ENCODE measurements at places on chromosomes 6 and 20.

DNA sequence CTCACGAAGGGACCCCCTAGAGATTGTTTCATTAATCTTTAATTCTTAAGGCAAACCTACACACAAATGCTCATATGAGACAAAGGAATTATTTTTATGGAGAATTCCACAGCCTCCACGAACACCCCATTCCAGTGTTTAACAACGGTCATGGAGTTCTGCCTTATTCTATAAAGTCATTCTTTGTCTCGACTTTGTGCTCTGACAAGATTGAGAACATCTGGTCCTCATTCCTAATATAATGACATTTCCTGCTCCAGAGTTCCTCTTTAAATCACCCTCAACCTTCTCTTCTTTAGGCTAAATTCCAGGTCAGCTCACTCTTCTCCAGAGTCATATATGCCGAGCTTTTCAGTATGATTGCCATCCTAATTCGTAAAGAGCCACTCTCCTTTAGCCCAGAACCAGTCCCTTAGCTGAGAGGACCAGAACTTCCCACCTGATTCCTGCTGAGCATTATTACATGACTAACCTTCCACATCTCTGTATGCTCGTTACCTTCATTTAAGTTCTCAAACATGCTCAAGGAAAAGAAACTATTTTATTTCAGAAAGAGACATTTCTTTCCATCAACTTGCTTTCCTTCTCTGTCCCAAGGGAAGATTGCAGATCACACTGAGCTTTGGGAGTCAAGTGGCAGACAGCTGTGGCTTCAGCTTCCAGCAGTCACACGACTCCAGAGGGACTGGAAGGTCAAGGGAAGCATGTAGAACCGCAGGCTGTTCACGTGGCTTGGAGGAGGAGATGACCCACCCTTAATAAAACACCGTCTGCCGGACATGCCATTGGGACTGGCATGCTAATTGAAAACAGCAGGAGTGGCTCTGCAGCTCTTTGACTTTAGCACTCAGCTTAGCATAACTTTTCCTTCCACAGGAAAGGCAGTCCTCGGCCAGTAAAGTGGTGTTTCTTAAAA, 467.1 kb upstream of the HSF2 start:
- no peak for DNase-seq

DNA sequence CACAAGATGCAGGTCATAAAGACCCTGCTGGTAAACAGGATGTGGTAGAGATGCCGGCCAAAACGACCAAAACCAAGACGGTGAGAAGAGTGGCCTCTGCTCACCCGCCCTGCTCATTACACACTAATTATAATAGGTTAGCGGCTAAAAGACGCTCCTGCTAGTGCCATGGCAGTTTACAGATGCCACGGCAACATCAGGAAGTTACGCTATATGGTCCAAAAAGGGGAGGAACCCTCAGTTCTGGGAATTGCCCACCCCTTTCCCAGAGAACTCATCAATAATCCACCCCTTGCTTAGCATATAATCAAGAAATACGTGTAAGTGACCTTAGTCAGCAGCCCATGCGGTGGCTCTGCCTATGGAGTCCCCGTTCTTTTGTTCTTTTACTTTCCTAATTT, 17.6 kb downstream of the BHLHE23 start:
- no peak for DNase-seq

DNA sequence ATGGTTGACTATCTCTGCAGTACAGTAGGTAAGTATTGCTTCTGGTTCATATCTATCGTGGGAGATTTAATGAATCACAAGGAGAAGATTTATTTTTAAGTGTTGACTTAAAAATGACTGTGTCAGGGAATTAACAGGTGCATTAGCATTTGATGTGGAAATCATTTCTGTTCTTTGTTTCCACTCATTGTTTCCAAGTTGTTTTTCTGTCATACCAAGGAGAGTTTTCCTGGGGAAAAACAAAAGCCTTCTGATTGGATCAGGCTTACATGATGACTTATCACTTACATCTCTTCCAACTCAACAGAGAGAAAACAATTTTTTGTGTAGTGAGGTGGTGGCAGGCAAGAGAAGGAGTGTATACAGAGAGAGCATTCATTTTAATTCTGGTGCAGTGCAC, 686.4 kb downstream of the HTR1B start:
- DNase-seq, result no peak

DNA sequence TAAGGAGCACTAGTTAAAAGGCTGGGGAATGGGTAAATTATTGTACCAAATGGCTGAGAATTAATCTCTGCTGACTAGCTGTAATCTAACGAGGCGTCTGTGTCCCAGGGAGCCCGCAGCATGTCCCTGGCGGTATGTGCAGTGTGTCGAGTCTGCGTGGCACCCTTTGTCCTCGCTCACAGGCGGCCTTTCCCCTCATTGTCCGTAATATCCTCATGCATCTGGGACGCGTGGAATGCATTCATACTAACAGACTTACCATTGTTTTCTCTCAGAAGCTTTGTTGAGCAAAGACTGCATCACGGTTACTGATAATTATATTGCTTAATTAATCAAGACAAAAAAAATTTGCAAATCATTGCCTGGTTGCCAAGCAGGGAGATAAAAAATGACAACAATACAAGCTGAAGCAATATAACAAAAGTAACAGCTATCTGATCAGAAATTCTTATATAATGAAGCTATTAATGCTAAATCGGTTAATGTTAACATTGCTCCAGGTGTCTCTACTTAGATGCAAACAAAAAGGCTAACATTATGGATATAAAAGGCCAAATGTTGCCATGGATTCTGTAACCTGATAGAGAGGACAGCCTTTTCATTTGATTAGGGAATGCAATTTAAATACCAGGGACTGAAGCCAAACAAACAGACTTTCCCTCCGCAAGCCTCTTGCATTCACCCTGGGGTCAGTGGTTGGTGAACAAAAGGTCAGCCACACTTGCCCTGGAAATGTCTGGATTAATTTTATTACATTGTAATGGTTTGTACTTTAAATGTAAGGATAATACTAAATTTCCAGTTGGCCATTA, 124.8 kb downstream of the INSM1 start:
- DNase-seq, result no peak

DNA sequence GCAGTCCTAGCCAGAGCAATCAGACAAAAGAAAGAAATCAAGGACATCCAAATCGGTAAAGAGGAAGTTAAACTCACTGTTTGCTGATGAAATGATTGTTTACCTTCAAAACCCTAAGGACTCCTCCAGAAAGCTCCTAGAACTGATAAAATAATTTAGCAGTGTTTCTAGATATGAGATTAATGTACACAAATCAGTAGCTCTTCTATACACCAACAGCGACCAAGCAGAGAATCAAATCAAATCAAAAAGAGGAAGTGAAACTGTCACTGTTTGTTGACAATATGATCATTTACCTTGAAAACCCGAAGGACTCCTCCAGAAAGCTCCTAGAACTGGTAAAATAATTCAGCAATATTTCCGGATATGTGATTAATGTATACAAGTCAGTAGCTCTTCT, 21.7 kb downstream of the SERPINB9 start:
- DNase-seq, result no peak

GRCh38 chr20:56781108-56781739, 152.1 kb downstream of the TFAP2C start:
- no peak for DNase-seq

DNA sequence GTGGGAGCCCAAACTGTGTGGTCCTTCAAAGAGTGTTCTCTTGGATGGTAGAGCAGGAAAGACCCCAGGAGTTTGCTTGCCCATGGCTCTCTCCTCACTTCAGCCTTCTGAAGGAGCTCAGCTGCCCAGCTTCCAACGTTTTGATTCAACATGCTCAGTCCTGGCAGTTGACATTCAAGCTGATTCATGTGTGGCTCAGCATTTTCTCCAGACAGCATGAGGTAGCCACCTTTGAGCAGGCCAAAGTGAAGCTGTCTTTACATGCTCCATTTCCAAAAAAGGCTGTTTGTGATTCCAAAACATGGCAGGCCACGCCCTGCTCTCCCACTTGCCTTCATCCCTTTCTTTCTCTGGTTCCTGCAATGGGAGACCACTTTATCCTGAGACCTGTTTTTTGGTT, 280.2 kb downstream of the TBC1D7 start:
- DNase-seq, result no peak

DNA sequence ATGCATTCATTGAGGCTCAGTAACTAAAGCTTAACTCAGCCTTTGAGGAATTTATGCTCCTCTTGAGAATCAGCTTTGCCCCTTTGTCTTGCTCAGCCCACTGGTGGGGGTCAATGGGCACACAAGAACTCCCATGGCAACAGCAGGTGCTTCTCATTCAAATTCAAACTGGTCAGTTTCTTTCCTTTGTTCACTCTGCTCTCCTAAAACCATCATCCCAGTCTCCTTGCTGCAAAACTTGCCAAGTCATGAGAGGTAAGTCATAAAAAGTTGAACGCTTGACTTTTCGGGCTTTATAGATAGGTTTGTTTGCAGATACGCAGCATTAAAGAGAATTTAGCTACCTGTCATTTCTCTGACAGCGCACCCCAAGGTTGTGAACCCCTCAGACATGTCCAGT, 146.8 kb downstream of the TFAP2A start:
- no peak for DNase-seq

- DNase-seq, result no peak
Measured at GRCh38 chr6:100342830-100343229, 121.9 kb downstream of the SIM1 start.

DNA sequence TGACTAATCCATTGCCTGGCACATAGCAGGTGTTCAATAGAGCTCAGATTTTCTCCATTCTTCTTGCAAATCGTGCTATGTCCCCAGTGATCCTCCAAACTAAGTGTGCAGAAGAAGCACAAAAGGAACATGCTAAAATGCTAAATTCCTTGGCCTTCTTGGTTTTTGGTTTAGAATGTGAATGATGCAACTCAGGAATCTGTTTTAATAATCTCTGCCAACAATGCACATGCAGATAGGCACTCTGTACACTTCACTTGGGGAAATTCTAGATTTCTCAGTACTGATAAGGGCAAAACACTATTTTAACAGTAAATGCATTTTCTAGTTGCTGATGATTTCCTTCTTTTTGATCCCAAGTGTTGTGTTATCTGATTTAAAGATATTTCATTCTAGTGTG, 35.2 kb downstream of the SLC22A1 start:
- DNase-seq, result no peak

- DNase-seq, result no peak
Measured at GRCh38 chr6:81766482-81767069, 14.1 kb upstream of the TENT5A start.

DNA sequence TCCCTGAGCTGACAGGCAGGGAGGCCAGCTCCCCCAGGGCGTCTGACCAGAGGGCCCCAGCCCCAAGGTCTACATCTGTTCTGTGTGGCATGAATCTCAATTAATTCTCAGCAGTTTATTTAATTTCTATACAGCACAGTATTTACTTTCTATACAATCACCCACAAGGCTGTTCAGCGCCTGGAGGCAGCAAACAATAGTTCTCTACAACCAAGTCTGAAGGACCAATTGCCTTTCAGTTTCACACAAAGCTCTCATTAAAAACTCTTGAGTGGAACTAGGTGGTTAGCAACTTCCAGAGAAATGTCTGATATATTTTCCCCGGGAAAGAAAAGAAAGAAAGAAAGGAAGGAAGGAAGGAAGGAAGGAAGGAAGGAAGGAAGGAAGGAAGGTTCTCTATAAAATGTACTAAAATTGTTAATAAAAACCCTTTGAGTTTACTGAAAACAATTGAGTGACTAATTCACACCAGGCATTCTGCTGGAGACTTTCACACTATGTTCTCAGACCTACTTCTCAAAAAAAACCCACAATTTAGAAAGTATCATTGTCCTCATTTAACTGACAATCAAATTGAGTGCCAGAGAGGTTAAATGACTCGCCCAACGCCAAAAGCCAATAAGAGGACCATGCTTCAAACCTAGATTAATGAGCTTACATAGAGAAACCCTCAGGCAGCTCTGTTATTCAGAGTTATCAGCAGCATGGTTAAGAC, 62.5 kb downstream of the METTL24 start:
- DNase-seq, result no peak

DNA sequence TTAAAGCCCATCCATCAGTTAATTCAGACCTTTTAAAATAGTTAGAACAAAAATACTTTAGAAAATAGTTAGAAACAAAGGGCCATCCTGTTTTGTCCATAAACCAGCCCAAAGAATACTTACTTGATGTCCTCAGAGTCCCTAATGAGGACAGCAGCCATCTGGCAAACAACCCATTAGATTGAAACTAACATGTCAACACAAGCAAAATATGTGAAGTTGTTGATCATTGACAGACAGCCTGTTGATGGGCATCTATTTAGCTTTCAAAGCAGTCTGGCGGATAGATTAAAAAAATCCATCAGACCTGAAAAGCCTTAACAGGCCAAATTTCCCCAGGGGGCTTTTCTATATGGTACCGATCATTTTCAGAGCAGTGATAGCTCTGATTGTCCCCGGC, 154.2 kb upstream of the TSHZ2 start:
- DNase-seq, result no peak

DNA sequence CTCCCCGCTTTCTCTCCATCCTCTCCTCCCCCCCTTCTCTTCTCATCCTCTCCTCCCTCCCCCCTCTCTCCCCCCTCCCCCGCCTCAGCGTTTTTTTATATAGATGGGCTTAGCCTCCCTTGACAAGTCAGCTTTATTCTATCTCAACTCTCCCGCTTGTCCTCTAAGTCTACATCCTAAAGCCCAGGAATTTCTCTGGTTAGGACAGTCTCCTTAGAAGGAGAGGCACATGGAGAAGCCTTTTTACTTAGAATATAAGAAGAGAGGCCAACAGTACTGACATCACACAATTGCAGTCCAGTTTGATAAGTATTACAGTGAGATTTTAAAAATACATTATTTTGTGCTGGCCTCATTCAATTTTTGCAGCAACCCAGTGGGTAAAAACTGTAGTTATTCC, 83.5 kb downstream of the LYRM2 start:
- no peak for DNase-seq

DNA sequence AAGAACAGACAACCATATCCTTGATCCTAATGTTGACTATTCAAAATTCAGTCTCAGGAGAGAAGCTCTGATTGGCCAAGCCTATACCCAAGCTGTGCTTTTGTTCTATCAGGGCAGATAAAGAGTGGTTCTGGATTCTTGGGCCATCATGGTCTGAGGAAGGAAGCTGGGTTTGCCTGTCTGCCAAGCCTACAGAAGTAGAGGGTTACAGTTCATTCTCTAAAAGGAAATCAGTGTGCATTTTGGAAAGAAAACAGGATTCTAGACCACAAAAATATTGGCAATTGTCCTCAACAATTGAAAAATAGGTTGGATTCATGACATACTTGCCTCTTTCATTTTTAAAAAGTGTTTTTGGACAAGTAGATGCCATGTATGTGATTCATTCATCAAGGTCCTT, 145.4 kb upstream of the BMP2 start:
- no peak for DNase-seq

- DNase-seq, result no peak
Measured at GRCh38 chr6:25833136-25833535, 1.3 kb upstream of the SLC17A1 start.

DNA sequence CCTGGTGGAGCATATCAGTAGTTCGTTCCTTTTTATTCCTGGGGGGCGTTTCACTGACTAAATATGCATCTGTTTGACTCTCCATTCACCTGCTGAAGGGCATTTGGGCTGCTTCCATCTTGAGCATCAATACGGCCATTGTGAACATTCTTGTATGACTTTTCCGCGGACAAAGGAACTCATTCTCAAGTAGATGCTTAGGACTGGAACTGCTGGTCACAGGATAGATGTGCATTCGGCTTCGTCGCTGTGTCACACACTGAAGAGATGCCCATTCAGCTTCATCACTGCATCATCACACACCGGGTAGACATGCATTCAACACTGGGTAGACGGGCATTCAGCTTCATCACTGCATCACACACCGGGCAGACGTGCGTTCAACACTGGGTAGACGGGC, 95.3 kb downstream of the TAF4 start:
- no peak for DNase-seq

All from stimulated activated CD8-positive, alpha-beta memory T cell treated with anti-CD3 and anti-CD28 coated beads, Interleukin-4, amount 100 ng/mL, for 4 hours (primary cell).